ENCODE measurements at places on chromosomes 2 and 18.

GRCh38 chr18:60452421-60452820 is 79.8 kb upstream of the MC4R start:
- no peak for DNase-seq
- H3K4me3 ChIP-seq, result no peak overlapping the region
- H3K27ac ChIP-seq, result no peak overlapping the region
- H3K36me3 ChIP-seq, result no peaks in the 10 kb centered on the region
- no peaks in the 10 kb centered on the region for H3K4me1 ChIP-seq

- no peaks in the 10 kb centered on the region for H3K36me3 ChIP-seq
- H3K27me3 ChIP-seq, result no peaks in the 10 kb centered on the region
- DNase-seq, result no peak
- no peak overlapping the region for H3K27ac ChIP-seq
Observed at GRCh38 chr18:38940863-38941531, 1375.4 kb upstream of the CELF4 start.

DNA sequence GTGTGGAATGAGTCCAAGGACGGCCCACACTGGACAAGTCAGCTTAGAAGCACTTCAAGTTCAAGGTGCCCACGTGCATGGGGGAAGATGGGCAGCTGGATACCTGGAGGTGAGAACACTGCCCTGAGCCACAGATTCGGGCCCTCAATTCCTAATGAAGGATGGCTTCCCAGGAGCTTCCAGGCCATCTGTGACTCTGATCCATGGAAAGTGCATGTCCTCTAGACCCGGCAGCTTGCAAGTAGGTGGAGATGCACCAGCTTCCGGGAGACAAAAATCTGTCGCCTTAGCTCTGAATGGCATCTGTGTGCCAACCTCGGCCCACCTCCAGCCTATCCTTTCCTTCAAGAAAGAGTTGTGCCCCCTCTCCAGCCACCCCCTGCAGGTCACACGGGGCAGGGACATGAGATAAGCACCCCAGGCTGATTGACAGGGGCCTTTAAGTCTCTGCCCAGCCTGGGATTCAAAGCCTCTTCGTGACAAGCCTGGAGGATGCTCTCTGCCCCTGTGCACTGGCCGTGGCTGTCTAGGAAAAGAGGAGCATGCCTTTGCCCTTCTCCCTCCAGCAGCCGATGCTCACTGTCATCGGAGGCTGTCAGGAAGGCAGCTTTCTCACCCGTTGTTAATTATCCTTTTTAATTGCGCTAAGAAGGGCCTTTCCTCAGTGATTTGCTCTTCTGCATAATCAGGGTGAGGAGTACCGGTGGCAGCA is 65.5 kb downstream of the BIN1 start:
- H3K36me3 ChIP-seq, result no peaks in the 10 kb centered on the region
- no peaks in the 10 kb centered on the region for H3K27me3 ChIP-seq
- no peak for DNase-seq

- peaks cover 2% of the 10 kb centered on the region for H3K4me1 ChIP-seq
- H3K4me3 ChIP-seq, result no peak overlapping the region
- no peaks in the 10 kb centered on the region for H3K36me3 ChIP-seq
- H3K27ac ChIP-seq, result no peak overlapping the region
Observed at GRCh38 chr18:8124232-8125146, 484.7 kb upstream of the RAB12 start.

DNA sequence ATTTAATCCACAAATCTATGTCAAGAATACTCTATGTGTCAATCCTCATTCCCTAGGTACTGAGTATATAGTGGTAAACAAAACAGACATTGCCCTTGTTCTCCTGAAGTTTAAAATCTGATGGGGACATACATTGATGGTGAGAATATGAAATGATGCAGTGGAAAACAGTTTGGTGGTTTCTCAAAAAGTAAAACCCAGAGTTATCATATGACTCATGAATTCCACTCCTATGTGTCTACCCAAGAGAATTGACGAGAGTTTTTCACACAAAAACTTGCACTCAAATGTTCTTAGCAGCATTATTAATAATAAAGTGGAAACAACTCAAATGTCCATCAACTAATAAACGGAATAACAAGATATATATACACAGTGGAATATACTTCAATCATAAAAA is 586.7 kb downstream of the CCDC85A start:
- no peak for DNase-seq
- H3K4me1 ChIP-seq, result no peaks in the 10 kb centered on the region
- H3K27ac ChIP-seq, result no peak overlapping the region
- no peaks in the 10 kb centered on the region for H3K36me3 ChIP-seq
- no peaks in the 10 kb centered on the region for H3K27me3 ChIP-seq

DNA sequence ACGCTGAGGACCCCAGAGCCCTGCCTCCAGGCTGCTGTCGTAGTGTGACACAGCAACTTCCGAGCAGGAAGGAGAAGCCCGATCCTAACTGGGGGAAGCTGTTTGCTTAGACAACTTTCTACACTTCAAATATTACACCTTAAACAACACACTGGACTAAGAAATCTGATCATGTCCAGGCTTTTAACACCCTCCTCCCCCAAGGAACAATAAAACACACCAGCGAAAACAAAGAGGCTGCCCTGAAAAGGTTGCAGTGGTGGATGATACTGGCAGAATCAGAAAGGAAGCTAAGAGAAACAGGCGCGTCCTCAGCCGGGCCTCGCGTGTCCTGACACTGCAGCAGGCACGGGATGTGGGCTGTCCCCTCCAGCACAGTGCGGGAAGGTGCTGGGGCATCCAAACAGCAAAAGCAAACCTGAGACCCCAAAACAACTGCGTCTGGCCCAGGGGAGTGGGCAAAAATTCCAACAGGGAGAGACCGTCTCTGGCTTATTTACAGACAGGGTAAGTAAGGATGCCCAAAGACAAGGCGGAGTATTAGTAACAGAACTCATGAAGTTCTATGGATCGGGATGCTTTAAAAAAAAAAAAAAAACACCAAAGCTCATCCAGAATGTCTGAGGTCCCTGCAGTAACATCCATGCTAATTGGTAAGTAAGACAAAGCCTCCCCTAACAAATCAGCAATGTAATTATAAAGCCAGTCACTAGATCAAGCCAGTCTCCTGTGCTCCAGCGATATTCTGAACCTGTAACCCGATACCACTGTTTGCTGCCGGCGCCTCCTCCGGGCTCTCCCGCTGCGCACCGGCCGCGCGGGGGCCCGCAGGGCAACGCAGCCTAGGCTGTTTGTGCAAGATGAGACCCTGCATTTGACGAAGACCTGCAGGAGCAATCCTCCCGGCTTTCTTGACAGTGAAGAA is 9.0 kb downstream of the SERTAD2 start:
- H3K27ac ChIP-seq, result peak overlapping the region; percentile 93
- peak; percentile 94 for DNase-seq
- no peaks in the 10 kb centered on the region for H3K27me3 ChIP-seq
- peak overlapping the region; percentile 85 for H3K4me3 ChIP-seq

DNA sequence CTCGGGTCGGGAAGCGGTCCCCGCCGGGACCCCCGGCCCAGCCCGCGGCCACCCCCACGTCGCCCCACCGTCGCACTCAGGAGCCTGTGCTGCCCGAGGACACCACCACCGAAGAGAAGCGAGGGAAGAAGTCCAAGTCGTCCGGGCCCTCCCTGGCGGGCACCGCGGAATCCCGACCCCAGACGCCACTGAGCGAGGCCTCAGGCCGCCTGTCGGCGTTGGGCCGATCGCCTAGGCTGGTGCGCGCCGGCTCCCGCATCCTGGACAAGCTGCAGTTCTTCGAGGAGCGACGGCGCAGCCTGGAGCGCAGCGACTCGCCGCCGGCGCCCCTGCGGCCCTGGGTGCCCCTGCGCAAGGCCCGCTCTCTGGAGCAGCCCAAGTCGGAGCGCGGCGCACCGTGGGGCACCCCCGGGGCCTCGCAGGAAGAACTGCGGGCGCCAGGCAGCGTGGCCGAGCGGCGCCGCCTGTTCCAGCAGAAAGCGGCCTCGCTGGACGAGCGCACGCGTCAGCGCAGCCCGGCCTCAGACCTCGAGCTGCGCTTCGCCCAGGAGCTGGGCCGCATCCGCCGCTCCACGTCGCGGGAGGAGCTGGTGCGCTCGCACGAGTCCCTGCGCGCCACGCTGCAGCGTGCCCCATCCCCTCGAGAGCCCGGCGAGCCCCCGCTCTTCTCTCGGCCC is 13.6 kb downstream of the SPEG start:
- DNase-seq, result peak; percentile 85
- no peaks in the 10 kb centered on the region for H3K36me3 ChIP-seq
- H3K27ac ChIP-seq, result no peak overlapping the region

- H3K27me3 ChIP-seq, result no peaks in the 10 kb centered on the region
- no peak overlapping the region for H3K4me3 ChIP-seq
- no peak for DNase-seq
- H3K36me3 ChIP-seq, result no peaks in the 10 kb centered on the region
Observed at GRCh38 chr2:181998891-181999654, 13.4 kb downstream of the PPP1R1C start.
